CD4-positive, alpha-beta T cell treated with Interleukin-4 for 4 hours (primary cell): ENCODE measurements at places on chromosomes 4 and X.

GRCh38 chr4:181755846-181756245 lies 487.4 kb upstream of the TENM3 start:
- no peak for DNase-seq

DNA sequence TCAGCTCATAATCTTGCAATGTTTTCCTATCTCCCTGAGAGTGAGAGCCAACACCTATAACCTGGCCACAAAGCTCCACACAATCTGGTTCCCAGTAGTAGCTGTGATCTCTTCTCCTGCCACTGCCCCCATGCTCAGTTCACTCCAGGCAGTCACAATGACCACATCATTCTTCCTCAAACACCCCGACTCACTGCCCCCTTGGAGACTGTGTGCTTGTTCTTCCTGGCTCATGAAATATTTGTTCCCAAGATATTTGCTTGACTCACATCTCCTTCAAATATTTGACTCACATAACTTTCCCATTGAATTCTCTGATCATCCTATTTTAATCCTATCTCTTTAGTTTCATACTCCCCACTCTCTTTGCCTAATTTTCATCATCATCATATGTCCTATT lies 173.7 kb downstream of the AREG start:
- DNase-seq = no peak

DNA sequence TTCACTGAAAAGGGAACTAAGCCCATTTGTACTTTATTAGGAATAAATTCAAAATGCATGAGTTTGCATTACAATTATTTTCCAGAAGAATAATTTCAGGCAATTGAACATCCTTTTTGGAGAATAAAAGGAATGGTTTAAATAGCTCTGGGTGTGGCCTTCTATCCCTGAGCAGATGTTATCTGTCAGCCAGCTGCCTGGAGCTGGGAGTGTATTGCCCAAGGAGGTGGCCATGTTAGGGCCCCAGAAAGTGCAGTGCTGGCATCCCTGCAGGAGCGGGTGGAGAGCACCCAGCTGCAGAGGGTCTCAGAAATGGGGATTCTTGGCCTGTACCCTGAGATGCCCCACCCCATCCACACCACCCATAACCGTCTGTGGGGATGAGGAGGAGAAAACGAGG lies 21.6 kb upstream of the VEGFD start:
- no peak for DNase-seq

DNA sequence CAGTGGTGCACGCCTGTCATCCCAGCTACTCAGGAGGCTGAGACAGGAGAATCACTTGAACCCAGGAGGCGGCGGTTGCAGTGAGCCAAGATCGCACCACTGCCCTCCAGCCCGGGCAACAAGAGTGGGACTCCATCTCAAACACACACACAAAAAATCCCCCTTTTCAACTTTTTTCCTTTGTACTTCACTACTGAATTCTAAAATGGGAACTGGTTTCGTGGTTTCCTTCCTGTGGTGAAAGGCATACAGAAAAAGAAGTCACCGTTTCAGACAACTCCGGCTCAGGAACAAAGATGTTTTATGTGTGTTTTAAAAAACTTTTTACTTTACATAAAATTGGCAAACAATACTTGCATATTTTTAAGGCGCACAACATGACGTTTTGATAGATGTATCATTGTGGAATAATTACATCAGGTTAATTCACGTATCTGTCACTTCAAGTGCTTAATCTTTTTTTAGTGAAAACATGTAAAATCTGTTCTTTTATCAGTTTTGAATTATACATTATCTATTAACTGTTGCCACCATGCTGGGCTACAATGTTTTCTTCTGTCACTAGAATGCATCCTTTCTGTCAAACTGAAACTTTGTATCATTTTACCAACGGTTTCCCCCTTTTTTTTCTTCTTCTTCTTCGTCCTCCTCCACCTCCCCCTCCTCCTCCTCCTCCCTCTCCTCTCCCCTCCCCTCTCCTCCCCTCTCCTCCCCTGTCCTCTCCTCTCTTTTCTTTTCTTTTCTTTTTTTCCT lies 186.0 kb downstream of the CRLF2 start:
- peak; percentile 24 for DNase-seq

GRCh38 chrX:85897362-85898126 lies 149.8 kb downstream of the CHM start:
- no peak for DNase-seq
